Muscle of back (tissue), 13 donors: ENCODE measurements at places on chromosomes 11 and 22. TPM values are rescaled to one million over a fixed set of nuclear protein-coding genes. Genes with fewer than 3 reads are reported as not detected.

DNA sequence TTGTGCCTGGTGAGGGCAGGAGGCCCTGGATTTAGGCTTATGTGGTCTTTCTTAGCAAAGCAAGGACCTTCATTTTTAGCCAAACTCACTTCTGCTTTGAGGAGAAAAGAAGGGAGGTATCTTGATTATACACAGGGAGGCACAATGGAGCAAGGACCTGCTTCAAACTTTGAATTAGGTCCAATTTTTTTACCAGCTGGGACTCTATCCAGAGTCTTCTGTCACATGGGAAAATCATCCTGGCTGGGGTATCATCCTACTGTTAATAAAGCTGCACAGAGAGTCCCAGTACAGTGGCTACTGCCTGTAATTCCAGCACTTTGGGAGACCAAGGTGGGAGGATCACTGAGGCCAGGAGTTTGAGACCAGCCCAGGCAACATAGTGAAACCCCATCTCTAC lies 87.8 kb downstream of the CWC15 start:
- DNase-seq, result no peak

The CARD18 gene
- not detected for polyA plus RNA-seq

The PKP3 gene
- polyA plus RNA-seq, result 9.7 TPM

GRCh38 chr22:47695176-47695575 lies 932.7 kb downstream of the TBC1D22A start:
- no peak for DNase-seq

- no peak for DNase-seq
These were observed 14.0 kb downstream of the PANX1 start for GRCh38 chr11:94142308-94143281.

DNA sequence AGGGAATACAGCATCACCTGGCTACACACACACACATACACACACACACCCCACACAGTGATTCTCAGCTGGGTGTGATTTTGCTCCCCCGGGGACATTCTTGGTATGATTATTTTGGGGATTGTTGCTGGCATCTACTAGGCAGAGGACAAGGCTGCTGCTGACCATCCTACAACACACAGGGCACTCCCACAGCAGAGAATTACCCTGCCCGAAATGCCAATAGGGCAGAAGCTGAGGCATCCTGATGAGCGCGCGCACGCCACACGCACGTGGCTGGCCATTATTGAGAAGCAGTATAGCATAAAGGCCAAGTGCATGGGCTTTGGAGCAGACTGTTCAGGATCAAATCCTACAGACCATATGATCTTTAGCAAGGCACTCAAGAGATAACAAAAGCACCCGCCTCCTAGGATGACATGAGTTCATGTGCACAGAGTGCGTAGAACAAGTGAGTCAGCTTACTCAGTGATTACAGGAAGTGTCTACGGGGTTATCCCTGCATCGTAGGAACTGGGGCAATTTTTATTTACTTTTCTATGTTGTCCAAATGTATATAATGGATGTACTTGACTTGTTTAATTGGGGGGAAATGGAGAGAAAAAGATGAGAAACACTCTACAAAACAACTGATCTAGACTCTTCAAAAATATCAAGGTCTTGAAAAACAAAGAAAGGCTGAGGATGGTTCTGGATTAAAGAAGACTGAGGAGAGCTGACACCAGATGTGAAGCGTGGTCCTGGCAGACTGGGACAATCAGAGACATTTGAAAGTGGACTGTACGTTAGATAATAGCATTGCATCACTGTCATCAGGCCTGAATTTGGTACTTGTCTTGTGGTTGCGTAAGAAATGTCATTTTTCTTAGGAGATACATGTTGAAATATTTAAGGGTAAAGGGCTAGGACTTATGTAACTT lies 7.2 kb upstream of the EHD1 start:
- no peak for DNase-seq

DNA sequence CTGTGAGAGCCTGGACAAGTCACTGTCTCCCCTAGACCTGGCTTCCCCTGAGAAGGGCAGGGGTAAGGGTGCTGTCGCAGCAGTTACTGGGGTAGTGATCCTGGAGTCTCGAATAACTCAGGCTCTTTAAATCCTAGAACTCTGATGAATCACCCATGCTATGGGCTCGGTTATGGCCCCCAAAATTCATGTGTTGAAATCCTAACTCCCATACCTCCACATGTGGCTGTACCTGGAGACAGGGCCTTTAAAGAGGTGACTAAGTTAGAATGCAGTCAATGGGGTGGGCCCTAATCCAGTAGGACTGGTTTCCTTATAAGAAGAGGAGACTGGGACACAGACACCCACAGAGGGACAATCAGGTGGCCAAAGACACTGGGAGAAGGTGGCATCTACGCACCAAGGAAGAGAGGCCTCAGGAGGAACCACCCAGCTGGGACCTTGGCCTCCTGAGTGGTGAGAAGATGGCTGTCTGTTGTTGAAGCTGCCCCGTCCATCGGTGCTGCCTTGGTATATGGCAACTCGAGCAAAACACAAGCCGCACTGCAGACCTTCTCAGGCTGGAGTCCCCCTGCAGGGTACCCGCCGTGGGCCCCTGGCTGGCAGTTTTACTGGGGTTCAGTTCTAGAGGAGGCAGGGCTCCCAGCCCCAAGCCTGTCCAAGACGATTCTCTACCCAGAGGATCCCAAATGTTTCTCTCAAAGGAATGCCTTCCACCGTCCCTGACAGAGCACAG lies 48.8 kb upstream of the SHISAL1 start:
- DNase-seq, result no peak

DNA sequence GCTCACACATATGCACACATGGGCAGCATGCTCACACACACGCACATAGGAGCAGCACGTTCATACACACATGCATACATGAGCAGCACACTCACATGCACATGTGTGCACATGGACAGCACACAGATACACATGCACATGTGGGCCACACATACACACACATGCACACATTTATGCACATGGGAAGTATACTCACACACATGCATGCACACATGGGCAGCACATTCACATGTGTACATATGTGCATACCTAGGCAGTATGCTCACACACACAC lies 42.5 kb downstream of the RTN4R start:
- no peak for DNase-seq

- DNase-seq, result no peak
These were observed 336.8 kb downstream of the CADM1 start for GRCh38 chr11:115167456-115167855.

DNA sequence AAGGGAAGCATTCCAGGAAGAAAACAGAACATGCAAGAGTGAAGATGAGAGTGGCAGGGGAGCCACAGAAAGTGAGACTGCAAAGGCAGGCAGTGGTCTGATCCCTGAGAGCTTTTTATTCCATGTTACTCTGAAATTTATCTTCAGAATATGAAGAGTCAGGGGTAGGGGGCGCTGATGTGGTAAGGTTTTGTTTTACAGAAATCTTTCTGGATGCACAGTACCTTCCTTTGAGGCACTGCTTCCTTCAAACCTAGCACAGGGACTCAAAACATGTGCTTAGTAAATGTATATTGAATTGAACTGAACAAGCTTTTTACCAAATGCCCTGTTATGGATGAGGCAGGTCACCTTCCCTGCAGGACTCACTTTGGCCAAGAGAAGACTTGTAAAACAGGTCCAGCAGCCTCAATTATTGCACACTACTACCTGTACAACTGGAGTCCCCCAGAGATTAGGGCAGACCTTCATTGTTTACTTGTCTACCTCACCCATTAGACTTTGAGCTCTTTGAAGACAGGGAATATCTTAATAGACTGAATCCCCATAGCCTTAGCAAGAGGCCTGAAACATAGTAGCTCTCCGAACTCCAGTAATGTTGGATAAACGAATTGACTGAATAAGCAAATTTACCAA lies 2.2 kb downstream of the PAK1 start:
- DNase-seq, result no peak

The MMP12 gene
- not detected for polyA plus RNA-seq

The SGSM1 gene
- polyA plus RNA-seq, result 0.09 TPM

- DNase-seq, result no peak
These were observed 19.7 kb downstream of the UVRAG start for GRCh38 chr11:75834728-75835127.

DNA sequence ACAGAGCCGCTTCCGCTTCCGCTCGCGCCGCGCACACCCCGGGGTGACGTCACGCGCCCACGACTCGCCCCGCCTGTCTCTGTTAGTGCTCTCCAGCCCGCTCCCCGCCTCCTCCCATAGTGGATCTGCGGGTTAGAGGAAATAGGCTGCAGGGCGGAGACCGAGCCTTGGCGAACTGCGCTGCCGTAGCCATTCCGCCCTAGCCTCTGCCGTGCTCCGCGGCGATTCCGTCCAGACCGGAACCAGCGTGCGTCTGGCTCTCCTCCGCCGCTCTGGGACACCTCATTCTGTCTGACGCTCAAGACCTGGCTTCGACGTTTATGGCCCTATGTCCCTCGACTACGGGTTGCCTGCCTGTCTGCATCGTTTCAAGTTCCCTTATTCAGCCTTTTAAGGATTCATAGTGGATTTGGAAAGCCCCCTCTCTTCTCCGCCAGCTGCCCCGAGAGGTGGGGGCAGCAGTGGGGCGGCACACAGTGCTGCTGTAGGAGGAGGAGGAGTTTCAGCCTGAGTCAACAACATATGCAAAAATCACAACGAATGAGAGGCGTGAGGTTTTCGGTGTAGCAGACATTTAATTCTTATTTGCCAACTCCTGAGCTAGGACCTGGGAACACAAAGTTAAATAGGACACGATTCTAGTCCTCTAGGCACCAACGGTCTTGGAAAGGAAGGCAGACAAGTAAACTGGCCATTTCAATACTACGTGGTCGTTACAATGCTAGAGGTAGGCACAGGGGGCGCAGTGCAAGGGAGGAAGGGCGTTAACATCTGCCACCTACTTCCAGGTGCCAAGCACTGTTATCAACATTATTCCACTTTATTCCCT lies at the start of gene TAF10:
TAF10 (minus strand) TSS at position 4 of the 829 bp plus-strand sequence. CDS start 27 bp downstream, outside the sequence.
- peak; percentile 99 for DNase-seq

DNA sequence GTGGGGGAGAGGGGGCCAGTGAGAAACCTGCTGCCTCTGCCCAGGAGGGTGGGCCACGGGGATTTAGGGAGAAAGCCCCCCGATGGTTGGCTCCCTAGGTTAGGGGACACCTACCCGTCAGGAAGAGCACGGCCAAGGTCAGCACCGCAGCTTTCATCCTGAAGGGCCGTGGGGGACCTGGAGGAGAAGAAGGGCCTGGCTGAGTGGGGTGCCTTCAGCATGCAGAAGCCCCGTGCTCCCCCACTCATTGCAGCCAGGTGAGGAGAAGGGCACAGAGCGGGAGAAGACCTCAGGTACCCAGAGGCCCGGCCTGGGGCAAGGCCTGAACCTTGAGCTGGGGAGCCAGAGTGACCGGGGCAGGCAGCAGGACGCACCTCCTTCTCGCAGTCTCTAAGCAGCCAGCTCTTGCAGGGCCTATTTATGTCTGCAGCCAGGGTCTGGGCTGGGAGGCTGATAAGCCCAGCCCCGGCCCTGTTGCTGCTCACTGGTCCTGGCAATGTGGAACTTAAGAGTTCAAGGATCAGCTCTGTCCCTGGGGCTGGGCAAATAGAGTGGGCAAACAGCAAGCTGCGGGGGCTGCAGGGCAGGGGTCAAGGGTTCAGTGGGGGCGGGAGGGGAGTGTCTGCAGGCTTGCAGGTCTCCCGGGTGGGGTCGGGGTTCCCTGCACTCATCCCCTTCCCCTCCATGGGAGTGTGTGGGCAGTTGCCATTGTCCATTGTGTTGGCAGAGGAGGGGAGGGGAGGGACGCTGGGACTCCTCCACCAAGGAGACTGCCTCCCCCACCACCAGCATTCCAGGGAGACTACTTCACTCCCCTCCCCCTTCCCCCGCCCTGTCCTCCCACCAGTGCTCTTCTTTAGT lies at the start of gene APOA1:
APOA1 (minus strand) TSS at position 392 of the 861 bp plus-strand sequence; CDS start at position 157, 235 bp downstream.
- DNase-seq, result no peak

DNA sequence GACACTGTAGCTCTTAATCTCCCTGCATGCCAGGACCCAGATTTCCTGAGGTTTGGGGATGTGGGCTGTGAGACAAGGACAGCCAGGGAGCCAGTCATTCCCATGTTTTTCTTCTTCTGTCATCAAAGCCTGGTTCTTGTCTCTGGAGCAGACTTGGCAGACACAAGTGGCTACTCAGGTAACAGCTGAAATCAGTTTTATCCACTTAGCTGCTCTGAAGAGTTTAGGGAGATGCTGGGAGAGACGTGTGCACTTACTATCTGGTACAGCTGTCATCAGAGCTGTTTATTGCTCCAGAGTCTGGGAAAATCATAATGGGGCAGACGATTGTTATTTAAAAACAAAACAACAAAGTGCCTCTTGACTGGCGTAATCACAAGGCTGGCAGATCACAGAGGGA lies 56.6 kb downstream of the CSNK2A3 start:
- DNase-seq, result no peak

GRCh38 chr22:38273135-38273826 lies 471 bp upstream of the TMEM184B start:
- DNase-seq, result no peak

The LRFN4 gene
- 13.7 TPM for polyA plus RNA-seq

GRCh38 chr11:107018219-107018901 lies at the start of gene GUCY1A2:
GUCY1A2 (minus strand) TSS chr11:107018476; CDS start chr11:107018055, 421 bp downstream.
- peak; percentile 34 for DNase-seq

- peak; percentile 57 for DNase-seq
These were observed 136.4 kb downstream of the RBFOX2 start for GRCh38 chr22:35892192-35892591.

DNA sequence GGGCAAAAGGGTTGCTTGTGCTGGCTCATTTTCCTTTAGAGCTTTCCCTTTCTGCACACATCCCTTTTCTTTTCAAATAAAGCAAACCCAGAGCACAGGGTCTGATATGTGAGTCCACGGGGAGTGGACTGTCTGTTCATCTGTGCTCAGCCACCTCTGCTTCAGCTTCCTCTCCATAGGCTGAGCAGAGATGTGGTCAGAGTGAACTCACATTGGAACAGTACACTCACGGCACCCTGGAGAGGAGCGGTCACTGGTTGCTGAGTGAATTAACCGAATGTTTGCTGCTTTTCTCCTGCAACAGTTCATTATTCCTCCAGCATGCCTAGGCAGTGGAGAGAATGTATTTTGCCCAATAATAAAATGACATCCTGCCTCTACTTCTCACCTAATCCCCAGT lies 36.3 kb upstream of the CABP7 start:
- no peak for DNase-seq

GRCh38 chr22:50219800-50220602 lies 19.2 kb downstream of the SELENOO start:
- DNase-seq, result no peak

The TUB gene
- 12.7 TPM for polyA plus RNA-seq

DNA sequence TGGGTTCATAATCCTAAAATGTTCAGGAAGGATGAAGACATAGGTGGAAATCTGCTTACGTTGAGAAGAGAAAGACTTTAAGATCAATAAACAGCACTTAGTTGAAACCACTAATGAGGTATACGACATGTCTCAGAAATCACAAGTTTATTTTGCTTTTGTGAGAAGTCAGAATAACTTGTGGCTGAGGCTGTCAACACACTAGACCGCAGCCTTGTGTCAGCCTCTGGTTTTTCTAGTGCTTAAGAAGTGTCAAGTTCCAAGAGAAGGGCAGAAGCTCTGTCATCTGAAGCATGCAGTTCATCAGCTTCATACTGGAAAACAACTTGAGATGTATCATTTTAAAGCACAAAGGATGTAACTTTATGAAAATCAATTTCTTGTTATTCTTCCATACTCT lies 420.9 kb downstream of the METTL15 start:
- DNase-seq, result peak; percentile 41

- DNase-seq, result no peak
These were observed 67.2 kb downstream of the SPATA19 start for GRCh38 chr11:133778161-133778560.
